Chondrocyte (in vitro differentiated cells): ENCODE measurements at places on chromosomes 2 and 18. TPM values are rescaled to one million over a fixed set of nuclear protein-coding genes. Genes with fewer than 3 reads are reported as not detected.
A peak's percentile ranks its signal among the peaks of the same experiment; 100 is the strongest.

DNA sequence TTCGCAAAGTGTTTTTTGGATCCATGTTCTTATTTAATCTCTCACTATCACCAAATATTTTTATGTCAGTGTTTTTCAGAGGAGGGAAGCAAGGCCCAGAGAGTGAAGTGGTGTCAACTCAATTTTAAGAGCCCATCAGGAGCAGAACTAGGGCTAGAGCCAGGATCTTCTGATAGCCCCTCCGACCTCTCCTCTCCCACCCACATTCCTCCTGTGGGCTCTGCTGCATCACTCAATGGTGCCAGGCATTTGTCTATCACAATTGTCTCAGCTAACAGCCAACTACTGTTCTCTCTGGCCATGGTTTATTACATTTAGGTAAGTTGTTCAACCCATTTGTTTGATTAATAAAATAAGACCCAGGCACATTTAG lies 68.6 kb downstream of the MAPK4 start:
- no peak overlapping the region for H3K4me3 ChIP-seq
- peaks cover 5% of the 10 kb centered on the region for H3K27me3 ChIP-seq
- H3K27ac ChIP-seq = no peak overlapping the region

DNA sequence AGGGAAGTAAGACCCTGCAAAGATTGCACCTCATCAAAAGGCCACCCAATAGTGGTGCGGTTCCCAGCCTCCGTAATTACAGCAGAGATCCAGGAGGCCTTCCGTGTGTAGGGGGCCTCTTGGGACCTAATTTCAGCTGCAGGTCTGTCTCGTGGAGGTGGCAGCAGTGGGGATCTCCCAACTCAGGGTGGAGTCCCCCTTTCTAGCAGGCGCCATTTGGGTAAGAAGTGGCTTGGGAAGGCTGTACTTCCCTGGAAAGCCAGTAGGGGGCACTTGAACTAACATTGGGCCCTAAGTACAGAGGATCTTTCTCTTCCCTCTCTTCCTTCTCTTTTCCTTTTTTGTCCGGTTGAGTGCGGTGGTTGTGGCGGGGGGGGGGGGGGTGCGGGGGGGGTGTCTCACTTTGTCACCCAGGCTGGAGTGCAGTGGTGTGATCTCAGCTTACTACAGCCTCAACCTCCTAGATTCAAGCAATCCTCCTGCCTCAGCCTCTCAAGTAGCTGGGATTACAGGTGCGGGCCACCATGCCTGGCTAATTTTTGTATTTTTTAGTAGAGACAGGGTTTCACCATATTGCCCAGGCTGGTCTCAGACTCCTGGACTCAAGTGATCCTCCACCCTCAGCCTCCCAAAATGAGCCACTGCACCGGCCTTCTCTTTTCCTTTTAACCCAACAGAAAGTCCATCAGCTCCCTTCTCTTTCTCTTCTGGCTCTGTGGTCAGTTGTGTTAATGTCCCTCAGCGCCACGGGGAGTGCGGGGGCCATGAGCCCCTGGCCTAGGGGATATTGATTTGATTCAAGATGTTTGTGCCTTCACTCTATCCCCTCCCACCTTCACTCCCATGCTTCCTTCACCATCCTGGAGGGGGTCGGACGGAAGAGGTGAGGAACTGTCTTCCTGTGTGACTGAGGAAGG lies 32.0 kb downstream of the CENPO start:
- DNase-seq = no peak
- H3K27me3 ChIP-seq = no peaks in the 10 kb centered on the region
- no peak overlapping the region for H3K4me3 ChIP-seq
- peaks cover 16% of the 10 kb centered on the region for H3K4me1 ChIP-seq
- peaks cover 6% of the 10 kb centered on the region for H3K36me3 ChIP-seq

GRCh38 chr2:56133931-56134629 lies 49.7 kb upstream of the CCDC85A start:
- no peaks in the 10 kb centered on the region for H3K36me3 ChIP-seq
- H3K4me3 ChIP-seq = no peak overlapping the region
- H3K4me1 ChIP-seq = no peaks in the 10 kb centered on the region
- no peak overlapping the region for H3K27ac ChIP-seq

DNA sequence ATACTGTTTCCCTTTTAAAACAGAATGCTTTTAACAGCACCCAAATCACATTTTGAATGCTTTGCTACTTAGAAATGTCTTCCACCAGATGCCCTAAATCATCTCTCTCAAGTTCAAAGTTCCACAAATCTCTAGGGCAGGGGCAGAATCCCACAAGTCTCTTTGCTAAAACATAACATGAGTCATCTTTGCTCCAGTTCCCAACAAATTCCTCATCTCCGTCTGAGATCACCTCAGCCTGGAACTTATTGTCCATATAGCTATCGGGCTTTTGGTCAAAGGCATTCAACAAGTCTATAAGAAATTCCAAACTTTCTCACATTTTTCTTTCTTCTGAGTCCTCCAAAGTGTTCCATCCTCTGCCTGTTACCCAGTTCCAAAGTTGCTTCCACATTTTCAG lies 1374.5 kb upstream of the NXPH2 start:
- H3K27ac ChIP-seq = no peak overlapping the region
- peaks cover 1% of the 10 kb centered on the region for H3K27me3 ChIP-seq
- no peaks in the 10 kb centered on the region for H3K36me3 ChIP-seq
- H3K4me3 ChIP-seq = no peak overlapping the region
- H3K4me1 ChIP-seq = peaks cover 11% of the 10 kb centered on the region

GRCh38 chr18:35089891-35090550 lies 48.8 kb downstream of the MAPRE2 start:
- DNase-seq = no peak
- H3K4me1 ChIP-seq = peaks cover 37% of the 10 kb centered on the region
- H3K4me3 ChIP-seq = no peak overlapping the region
- H3K27me3 ChIP-seq = no peaks in the 10 kb centered on the region

GRCh38 chr2:220931491-220931890 lies 640.6 kb downstream of the EPHA4 start:
- H3K36me3 ChIP-seq = no peaks in the 10 kb centered on the region
- no peak overlapping the region for H3K27ac ChIP-seq
- H3K4me1 ChIP-seq = peaks cover 3% of the 10 kb centered on the region
- no peak overlapping the region for H3K4me3 ChIP-seq

- H3K36me3 ChIP-seq = no peaks in the 10 kb centered on the region
- no peaks in the 10 kb centered on the region for H3K27me3 ChIP-seq
- H3K4me1 ChIP-seq = peaks cover 39% of the 10 kb centered on the region
- no peak overlapping the region for H3K4me3 ChIP-seq
- DNase-seq = no peak
Measured at GRCh38 chr2:191048073-191048472, 34.1 kb upstream of the STAT1 start.

- H3K36me3 ChIP-seq = peaks cover 2% of the 10 kb centered on the region
- no peak for DNase-seq
- no peak overlapping the region for H3K4me3 ChIP-seq
- H3K4me1 ChIP-seq = peaks cover 27% of the 10 kb centered on the region
Measured at GRCh38 chr2:176085120-176085788, 1.5 kb upstream of the EVX2 start.

DNA sequence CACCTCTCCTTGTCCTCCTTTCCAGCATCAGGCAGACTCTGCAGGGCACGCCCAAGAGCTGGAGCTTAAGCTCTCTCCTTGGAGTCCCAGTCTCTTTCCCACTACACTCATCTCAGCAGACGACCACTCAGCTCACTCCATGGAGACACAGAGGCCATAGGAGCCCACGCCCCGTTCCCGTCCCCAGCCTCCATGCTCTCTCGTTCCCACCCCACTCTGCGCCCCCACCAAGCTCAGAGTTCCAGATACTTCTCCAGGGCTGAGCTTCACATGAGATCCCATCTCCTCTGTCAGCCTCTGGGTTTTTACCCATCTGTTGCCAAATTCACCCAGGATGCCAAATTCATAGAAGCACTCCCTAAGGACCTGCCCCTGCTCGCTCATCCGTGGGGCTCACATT lies 87.3 kb downstream of the MALT1 start:
- no peak for DNase-seq
- peaks cover 2% of the 10 kb centered on the region for H3K4me1 ChIP-seq
- H3K4me3 ChIP-seq = no peak overlapping the region

- H3K27me3 ChIP-seq = peaks cover 35% of the 10 kb centered on the region
- DNase-seq = no peak
- H3K36me3 ChIP-seq = no peaks in the 10 kb centered on the region
- peaks cover 29% of the 10 kb centered on the region for H3K4me1 ChIP-seq
- H3K4me3 ChIP-seq = no peak overlapping the region
- H3K27ac ChIP-seq = no peak overlapping the region
Measured at GRCh38 chr2:10720947-10721395, 459 bp upstream of the ATP6V1C2 start.

GRCh38 chr18:36831139-36831538 lies 2.2 kb downstream of the KIAA1328 start:
- H3K27ac ChIP-seq = no peak overlapping the region
- H3K4me1 ChIP-seq = peaks cover 27% of the 10 kb centered on the region
- H3K36me3 ChIP-seq = peaks cover 2% of the 10 kb centered on the region

- H3K36me3 ChIP-seq = no peaks in the 10 kb centered on the region
- DNase-seq = no peak
- H3K27ac ChIP-seq = no peak overlapping the region
- H3K4me1 ChIP-seq = peaks cover 16% of the 10 kb centered on the region
- H3K4me3 ChIP-seq = no peak overlapping the region
Measured at GRCh38 chr2:86557836-86558235, 5.4 kb downstream of the CHMP3 start.

- H3K4me3 ChIP-seq = no peak overlapping the region
- peaks cover 7% of the 10 kb centered on the region for H3K4me1 ChIP-seq
- H3K27me3 ChIP-seq = peaks cover 16% of the 10 kb centered on the region
- DNase-seq = no peak
Measured at GRCh38 chr2:197838579-197838978, 34.2 kb downstream of the PLCL1 start.

DNA sequence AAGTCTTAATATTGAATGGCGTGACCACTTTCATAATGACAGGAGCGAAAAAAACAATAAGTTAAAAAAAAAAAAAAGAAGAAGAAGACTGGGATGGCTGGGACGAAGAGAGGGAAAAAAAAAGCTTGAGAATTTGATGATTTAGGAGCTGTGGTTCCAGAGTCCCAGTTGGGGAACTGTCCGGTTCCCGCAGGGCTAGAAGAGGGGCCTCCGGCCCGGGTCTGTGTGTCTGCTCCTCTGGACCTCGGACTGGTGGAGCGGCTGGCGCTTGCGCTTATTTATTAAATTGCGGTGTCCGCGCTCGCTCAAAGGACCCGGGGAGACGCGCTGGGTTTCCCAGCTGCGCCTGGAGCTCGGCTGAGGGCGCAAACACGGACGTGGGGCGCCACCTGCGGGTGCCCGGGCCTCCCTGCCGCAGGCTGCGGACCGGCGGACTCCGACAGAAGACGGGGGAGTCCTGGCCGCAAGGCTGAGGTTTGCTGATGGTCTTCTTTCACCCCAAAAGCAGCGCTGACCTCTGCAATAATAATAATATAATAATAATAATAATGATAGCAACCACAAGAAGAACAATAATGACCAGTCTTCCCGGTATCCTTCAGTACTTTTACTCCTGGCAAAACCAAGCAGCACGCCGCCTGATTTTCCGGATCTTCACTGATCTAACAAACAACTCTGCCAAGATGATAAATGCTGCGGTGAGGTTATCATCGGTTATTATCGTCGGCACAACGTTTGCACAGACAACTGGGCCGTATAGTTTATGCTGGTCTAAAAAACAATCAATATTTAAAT lies at the start of gene CBLN2:
TSS of gene CBLN2 (minus strand) at position 251 of the 795 bp plus-strand sequence. CDS start 2,182 bp downstream, outside the sequence.
- H3K4me3 ChIP-seq = peak within 1 kb of the TSS; percentile 65
- H3K27me3 ChIP-seq = peaks cover 69% of the 10 kb centered on the region
- peaks cover 19% of the 10 kb centered on the region for H3K4me1 ChIP-seq

DNA sequence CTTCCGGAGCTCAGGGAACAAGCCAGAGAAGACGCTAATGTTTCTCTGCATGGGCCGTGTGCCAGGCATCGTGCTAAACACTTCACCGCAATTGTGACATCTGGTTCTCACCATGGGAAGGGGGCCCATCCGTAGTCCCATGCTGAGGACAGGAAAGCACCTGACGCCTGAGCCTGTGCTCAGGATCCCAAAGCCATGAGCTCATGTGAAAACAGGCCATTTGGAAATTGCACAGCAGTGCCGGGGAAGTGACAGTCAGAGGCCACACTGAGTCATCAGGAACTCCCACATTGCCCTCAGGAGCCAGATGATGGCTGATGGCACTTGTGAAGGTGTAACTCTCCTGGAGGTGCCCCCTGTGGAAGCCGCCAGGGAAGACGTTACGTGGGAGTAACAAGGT lies 141.0 kb downstream of the INHBB start:
- H3K4me1 ChIP-seq = no peaks in the 10 kb centered on the region
- peaks cover 34% of the 10 kb centered on the region for H3K27me3 ChIP-seq
- DNase-seq = peak; percentile 36
- H3K27ac ChIP-seq = no peak overlapping the region

GRCh38 chr2:165825041-165825440 lies 31.0 kb upstream of the GALNT3 start:
- H3K36me3 ChIP-seq = no peaks in the 10 kb centered on the region
- peaks cover 9% of the 10 kb centered on the region for H3K4me1 ChIP-seq
- no peak for DNase-seq
- no peaks in the 10 kb centered on the region for H3K27me3 ChIP-seq
- no peak overlapping the region for H3K4me3 ChIP-seq

GRCh38 chr2:158006961-158007719 lies 94.5 kb upstream of the UPP2 start:
- no peak overlapping the region for H3K4me3 ChIP-seq
- no peaks in the 10 kb centered on the region for H3K36me3 ChIP-seq
- no peak for DNase-seq
- peaks cover 10% of the 10 kb centered on the region for H3K4me1 ChIP-seq
- H3K27me3 ChIP-seq = no peaks in the 10 kb centered on the region

DNA sequence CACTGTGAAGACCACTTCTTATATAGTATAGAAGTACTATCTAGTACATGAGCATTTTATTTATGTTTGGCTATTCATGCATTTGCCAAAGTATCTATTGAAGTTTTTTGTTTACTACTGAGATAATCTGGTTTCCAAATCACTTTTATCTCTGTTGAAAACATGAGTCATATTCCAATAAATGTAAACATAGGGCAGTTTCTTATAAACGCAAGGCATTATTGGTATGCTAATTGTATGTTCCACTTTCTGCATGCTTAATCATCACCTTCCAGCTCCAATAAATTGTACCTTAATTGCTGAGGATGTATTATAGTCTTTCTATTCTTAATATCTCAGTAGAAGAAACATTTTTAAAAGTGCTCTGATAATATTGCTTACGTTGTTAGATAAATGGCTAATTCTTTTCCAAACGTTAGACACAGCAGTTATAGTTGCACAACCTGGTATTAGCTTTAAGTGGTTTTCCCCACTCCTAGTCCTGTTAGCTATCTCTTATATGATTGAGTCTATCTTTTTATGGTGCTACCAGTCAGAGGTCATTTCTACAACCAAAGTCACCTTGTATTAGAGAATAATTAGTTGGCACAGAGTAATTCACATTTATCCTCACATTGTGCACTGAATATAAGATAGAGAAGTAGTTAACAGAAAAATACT lies 17.2 kb downstream of the ITGA4 start:
- no peak for DNase-seq
- H3K27ac ChIP-seq = no peak overlapping the region
- H3K4me3 ChIP-seq = no peak overlapping the region
- H3K4me1 ChIP-seq = peaks cover under 1% of the 10 kb centered on the region

GRCh38 chr2:136787970-136788369 lies 22.6 kb downstream of the THSD7B start:
- H3K4me3 ChIP-seq = no peak overlapping the region
- no peaks in the 10 kb centered on the region for H3K4me1 ChIP-seq
- H3K27ac ChIP-seq = no peak overlapping the region
- DNase-seq = no peak

- H3K4me3 ChIP-seq = no peak overlapping the region
- DNase-seq = no peak
- no peaks in the 10 kb centered on the region for H3K27me3 ChIP-seq
- H3K27ac ChIP-seq = no peak overlapping the region
Measured at GRCh38 chr2:202100176-202100575, 27.1 kb downstream of the KIAA2012 start.

Gene DSG4
- not detected in 3 replicates for total RNA-seq

Gene CIB4
- not detected in 3 replicates for total RNA-seq

Gene DRC1
- total RNA-seq = 0.17 TPM in 1 of 3 replicates, not detected in the others

Gene PPP4R3B
- 37.9 to 52.8 TPM (median 39.3 TPM) in 3 replicates for total RNA-seq

Gene DUSP19
- total RNA-seq = 4.1 to 6.6 TPM (median 4.3 TPM) in 3 replicates

Gene MC5R
- not detected in 3 replicates for total RNA-seq
